ENCODE measurements at places on chromosomes 3 and 15. TPM values are rescaled to one million over a fixed set of nuclear protein-coding genes. Genes with fewer than 3 reads are reported as not detected.

The CKMT1A gene
- not detected for total RNA-seq

The LRRIQ4 gene
- not detected for total RNA-seq

The NAA50 gene
- total RNA-seq, result 75.0 TPM

The NDUFB4 gene
- total RNA-seq, result 556 TPM

The PPP1R14D gene
- total RNA-seq, result not detected

The AQR gene
- 9.8 TPM for total RNA-seq

The GOLGA6B gene
- total RNA-seq, result not detected

The SLC9C1 gene
- total RNA-seq, result 1.3 TPM

The CFAP92 gene
- total RNA-seq, result 0.25 TPM

The FBXW12 gene
- total RNA-seq, result not detected

The ITPKA gene
- total RNA-seq, result 1.9 TPM

The SLC38A3 gene
- total RNA-seq, result 10.4 TPM

The STRA6 gene
- total RNA-seq, result not detected

The RCCD1 gene
- 10.9 TPM for total RNA-seq

The C3orf70 gene
- 1.4 TPM for total RNA-seq

The STAB1 gene
- total RNA-seq, result 67.2 TPM

The GOLGA6L7 gene
- total RNA-seq, result not detected

The GABRB3 gene
- total RNA-seq, result 2.4 TPM

The ADAMTS7 gene
- 24.2 TPM for total RNA-seq

The PARP9 gene
- total RNA-seq, result 12.6 TPM

The C3orf85 gene
- not detected for total RNA-seq

The PLCH1 gene
- 0.85 TPM for total RNA-seq

The NR1I2 gene
- total RNA-seq, result not detected

The GXYLT2 gene
- 16.2 TPM for total RNA-seq

The GPX1 gene
- 115 TPM for total RNA-seq

The NTRK3 gene
- 1.6 TPM for total RNA-seq

All from left ventricle myocardium inferior (tissue), 1 donor.